ENCODE measurements at places on chromosomes 3 and 15. TPM values are rescaled to one million over a fixed set of nuclear protein-coding genes. Genes with fewer than 3 reads are reported as not detected.
A peak's percentile ranks its signal among the peaks of the same experiment; 100 is the strongest.

DNA sequence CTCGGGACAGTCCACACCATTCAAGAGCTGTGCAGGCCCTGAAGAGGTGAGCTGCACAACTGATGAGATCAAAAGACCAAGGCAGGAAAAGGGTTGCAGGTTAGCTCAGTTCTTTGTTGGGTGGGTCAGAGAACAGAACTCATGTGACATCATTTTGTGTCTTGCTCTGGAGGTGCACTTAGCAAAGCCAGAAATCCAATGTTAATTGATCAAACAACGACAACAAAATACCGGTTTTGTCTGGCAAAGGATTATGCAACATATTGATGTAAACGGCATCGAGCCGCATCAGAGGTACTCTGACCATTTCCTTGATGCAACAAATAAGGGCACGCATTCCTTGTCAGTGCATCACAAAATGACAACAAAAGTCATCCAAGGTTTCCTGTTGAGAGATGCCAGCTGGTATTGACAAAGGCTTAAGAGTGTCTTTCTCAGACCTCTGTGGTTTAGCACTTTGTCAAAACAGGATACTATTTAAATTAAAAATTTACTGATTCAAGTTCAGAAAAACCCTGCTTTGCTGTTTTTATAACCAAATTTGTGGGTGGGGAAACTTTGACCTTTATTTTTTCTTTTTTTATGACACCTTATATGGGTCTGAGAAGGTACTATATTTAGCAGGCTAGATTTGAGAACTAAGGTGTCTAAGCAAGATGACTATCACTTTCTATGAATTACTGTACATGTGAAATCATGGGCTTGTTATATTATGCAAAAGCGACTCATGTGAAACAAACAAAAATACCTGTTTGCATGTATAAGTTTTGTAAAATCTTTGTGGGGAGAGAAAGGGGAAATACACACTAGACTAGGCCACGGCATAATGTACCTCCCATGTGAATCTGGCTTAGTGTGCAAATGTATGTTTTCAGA is 496.1 kb downstream of the FOXP1 start:
- H3K27me3 ChIP-seq, result no peaks in the 10 kb centered on the region
- peak overlapping the region; percentile 91 for H3K27ac ChIP-seq
- H3K36me3 ChIP-seq, result peaks cover 49% of the 10 kb centered on the region
- H3K4me1 ChIP-seq, result peaks cover 70% of the 10 kb centered on the region

GRCh38 chr15:58793862-58794261 is 22.8 kb downstream of the MINDY2 start:
- DNase-seq, result no peak
- peaks cover 11% of the 10 kb centered on the region for H3K4me1 ChIP-seq
- H3K4me3 ChIP-seq, result no peak overlapping the region
- peaks cover 30% of the 10 kb centered on the region for H3K36me3 ChIP-seq
- H3K27me3 ChIP-seq, result no peaks in the 10 kb centered on the region
- no peak overlapping the region for H3K27ac ChIP-seq

- no peak for DNase-seq
- no peak overlapping the region for H3K4me3 ChIP-seq
These were observed 26.4 kb downstream of the LARS2 start for GRCh38 chr3:45414823-45415222.

DNA sequence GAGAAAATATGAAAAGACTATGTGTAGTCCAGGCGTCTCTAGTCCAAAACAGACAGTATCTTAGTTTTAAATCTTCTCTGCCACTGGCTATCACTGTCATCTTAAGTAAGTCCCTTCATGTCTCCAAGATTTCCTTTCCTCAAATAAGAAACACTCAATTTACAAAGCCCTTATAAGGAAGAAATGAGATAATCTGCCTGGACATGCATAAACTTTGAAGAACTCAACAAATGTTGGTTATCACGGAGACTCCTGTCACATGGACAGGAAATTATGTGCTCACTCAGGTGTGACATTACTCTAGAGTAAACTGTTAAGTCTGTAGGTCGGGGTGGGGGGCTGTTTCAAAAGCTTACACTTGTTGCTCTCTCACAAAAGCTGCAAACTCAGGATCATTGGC is 91.9 kb downstream of the IMPG2 start:
- H3K4me1 ChIP-seq, result no peaks in the 10 kb centered on the region
- no peak for DNase-seq
- no peaks in the 10 kb centered on the region for H3K27me3 ChIP-seq
- no peak overlapping the region for H3K27ac ChIP-seq
- H3K36me3 ChIP-seq, result no peaks in the 10 kb centered on the region

DNA sequence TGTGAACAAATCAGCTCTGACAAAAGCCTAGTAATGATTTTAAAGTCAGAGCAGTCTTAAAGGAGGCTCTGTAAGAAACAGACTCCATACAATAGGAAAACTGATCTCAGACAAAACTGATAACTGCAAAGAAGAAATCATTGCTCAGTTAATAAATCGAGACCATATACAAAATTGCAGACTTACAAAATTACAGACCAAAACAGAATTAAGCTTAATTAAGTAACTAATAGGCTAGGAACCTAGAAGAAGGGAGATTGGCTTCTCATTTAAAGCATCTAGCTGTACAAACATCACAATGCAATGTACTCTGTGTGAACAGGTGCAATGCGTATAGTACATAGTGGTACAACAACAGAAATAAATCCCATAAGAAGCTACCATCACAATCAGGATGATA is 46.3 kb downstream of the ZBTB20 start:
- peaks cover 20% of the 10 kb centered on the region for H3K4me1 ChIP-seq
- peak overlapping the region; percentile 95 for H3K4me3 ChIP-seq
- DNase-seq, result no peak
- no peaks in the 10 kb centered on the region for H3K27me3 ChIP-seq

DNA sequence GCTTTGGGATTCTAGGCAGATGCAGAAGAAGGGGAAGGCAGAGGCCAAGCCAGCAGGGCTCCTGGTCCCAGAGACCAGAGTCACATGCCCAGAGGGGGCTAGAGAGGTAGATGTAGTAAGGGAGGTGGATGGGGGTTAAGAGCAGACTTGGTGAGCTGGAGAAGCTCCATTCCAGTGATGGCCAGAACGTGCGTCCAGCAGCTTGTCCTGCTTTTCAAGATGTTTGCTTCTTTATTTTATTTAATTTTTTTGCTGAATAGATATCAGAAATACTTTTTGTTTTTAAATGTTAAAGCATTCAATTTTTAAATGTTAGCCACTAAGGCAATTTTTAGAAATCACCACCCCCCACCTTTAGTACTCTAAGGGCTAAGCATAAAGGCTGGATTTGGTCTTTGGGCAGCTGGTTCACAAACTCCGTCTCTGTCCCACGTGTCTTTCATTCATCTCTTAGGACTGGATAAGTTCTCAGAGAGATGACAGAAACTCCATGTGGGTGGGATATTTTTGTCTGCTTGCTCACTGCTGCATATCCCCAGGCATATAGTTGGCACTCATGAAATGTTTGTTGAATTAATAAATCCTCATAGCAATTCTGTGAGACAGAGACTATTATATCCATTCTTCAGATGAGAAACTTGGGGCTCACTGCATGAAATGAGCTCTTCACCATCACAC is 6.7 kb downstream of the COLQ start:
- no peaks in the 10 kb centered on the region for H3K36me3 ChIP-seq
- no peak for DNase-seq

DNA sequence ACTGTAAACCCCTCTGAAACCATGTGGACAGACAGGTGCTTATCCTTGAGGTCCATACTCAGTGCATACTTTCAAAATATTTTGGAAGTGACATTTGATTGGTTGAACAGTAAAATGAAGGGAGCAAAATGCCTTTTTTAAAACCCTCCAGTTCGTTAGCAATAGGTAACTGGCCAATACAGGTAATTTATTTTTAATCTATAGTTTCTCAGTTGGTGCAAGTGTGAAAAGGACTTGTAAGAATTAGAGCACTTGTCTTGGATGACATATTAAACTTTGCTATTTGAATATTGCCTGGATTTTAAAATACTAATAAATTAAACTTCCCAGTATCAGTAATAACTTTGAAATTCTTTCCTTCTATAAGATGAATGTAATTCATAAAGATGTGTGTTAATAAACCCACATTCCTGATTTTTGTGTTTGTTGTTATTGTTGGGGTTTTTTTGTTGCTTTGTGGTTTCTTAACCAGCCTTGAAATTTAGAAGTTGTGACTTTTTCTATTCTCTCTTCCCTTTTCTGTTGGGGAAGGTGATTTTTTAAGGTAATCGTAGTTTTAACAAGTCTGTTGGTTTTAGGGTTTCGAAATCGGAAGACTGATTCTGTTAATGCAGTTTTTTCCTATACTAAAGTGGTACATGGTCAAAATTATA is 90.0 kb downstream of the STT3B start:
- H3K36me3 ChIP-seq, result peaks cover 69% of the 10 kb centered on the region
- H3K27ac ChIP-seq, result no peak overlapping the region
- DNase-seq, result no peak
- H3K4me1 ChIP-seq, result peaks cover 24% of the 10 kb centered on the region

DNA sequence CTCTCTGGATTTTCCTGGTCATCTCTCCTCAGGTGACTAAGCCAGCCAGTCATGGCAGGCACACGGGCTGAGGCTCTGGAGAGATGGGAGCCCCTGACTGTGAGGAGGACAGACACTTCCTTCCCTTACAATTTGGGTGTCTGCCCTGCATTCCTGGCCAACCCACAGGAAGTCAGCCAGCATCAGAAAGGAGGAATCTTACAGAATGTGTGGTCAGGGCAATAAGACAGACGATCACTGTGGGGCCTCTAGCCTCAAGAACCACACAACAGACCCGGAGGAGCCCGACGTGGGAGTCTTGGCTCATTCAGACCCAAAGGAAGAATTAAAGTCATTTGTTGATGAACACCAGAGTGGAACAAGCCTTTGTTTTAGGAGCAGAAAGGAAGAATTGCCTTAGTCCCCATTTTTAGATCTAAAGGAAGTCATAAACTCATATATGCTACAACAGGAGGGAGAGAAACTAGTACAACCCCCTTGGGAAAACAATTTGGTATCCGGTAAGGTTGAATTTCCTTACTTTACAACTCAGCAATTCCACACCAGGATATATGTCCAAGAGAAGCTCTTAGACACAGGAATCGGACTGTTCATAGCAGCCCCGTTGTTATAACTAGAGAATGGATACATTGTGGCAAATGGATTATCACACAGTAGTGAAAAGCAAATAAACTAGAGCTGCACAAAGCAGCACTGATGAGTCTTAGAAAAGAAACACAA is 62.2 kb downstream of the ABTB1 start:
- H3K27ac ChIP-seq, result peak overlapping the region; percentile 13
- H3K4me1 ChIP-seq, result peaks cover 8% of the 10 kb centered on the region
- H3K36me3 ChIP-seq, result no peaks in the 10 kb centered on the region
- DNase-seq, result no peak

DNA sequence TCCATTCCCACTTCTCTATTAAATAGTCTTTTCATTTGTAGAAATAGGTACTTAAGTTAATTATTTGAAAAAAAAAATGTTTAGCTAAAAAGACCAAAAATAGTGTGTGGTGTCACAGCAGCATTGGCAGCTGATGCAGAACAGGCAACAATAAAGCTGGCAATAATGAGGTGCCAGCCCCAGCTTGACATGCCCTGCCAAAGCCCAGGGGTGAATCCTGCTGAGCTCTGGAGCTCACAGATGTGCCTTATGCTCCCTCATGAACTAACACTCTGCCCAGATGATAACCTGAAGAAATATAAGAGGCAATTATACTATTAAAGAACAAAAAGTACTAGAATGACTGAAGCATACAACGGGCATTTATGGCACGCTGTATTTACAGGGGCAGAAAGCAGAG is 63.8 kb downstream of the IGSF11 start:
- H3K36me3 ChIP-seq, result no peaks in the 10 kb centered on the region
- peak; percentile 8 for DNase-seq
- no peak overlapping the region for H3K4me3 ChIP-seq
- H3K27ac ChIP-seq, result no peak overlapping the region

DNA sequence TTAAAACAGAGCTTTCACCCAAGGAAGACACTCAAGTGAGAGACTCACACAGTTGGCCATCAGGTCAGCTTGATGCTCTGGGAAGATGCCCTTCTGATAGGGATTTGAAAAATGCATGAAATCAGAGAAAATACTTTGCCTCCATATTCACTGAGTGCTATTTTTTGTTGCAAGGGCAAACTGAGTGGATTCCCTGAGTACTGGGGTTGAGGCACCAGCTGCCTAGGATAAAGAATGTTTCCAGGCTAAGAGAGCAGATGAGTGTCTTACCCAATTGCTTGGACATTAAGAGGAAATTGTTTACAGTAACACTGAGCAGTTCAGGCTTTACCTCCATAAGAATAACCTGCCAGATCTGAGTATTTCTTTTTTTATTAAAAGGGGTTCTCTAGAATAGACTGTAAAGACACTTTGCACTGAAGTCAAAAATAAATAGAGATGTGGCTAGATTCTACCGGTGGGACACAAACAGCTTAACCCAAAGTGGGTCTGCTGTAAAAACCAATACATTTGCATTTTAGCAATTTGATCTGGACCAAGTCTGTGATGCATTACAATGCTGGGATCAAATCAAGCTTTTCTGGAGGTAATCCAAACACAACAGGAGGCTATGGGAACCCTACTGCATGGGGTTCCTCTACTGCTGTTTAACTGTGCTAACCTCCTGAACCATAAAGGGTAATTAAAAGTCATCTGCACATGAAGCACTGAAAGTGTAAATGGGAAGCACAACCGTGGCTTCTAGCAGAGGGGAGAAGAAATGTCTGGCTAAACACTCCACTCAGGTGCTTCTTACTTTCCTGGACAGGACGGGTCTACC is 238.8 kb upstream of the WNT5A start:
- H3K27me3 ChIP-seq, result no peaks in the 10 kb centered on the region
- no peak overlapping the region for H3K4me3 ChIP-seq
- no peak overlapping the region for H3K27ac ChIP-seq
- DNase-seq, result no peak
- no peaks in the 10 kb centered on the region for H3K36me3 ChIP-seq
- H3K4me1 ChIP-seq, result no peaks in the 10 kb centered on the region

GRCh38 chr3:7074217-7074616 is 213.3 kb downstream of the GRM7 start:
- no peak overlapping the region for H3K4me3 ChIP-seq
- H3K4me1 ChIP-seq, result no peaks in the 10 kb centered on the region
- H3K36me3 ChIP-seq, result no peaks in the 10 kb centered on the region

TMIE gene
- not detected for total RNA-seq

HPS3 gene
- total RNA-seq, result 17.4 TPM

MORC1 gene
- not detected for total RNA-seq

CCDC71 gene
- 26.7 TPM for total RNA-seq

RLBP1 gene
- total RNA-seq, result not detected

PRR20G gene
- total RNA-seq, result not detected

FANCD2OS gene
- not detected for total RNA-seq

TUSC7 gene
- not detected for total RNA-seq

RPUSD3 gene
- total RNA-seq, result 84.3 TPM

AQP9 gene
- total RNA-seq, result 0.26 TPM

CCDC9B gene
- total RNA-seq, result 0.54 TPM

Measured in activated CD4-positive, alpha-beta T cell treated with anti-CD3 and anti-CD28 coated beads, Interleukin-2, amount 10 ng/mL, durations not matched to agents 24 days and 14 days (primary cell).